Motor neuron (in vitro differentiated cells): ENCODE measurements at places on chromosomes 3 and 15.

DNA sequence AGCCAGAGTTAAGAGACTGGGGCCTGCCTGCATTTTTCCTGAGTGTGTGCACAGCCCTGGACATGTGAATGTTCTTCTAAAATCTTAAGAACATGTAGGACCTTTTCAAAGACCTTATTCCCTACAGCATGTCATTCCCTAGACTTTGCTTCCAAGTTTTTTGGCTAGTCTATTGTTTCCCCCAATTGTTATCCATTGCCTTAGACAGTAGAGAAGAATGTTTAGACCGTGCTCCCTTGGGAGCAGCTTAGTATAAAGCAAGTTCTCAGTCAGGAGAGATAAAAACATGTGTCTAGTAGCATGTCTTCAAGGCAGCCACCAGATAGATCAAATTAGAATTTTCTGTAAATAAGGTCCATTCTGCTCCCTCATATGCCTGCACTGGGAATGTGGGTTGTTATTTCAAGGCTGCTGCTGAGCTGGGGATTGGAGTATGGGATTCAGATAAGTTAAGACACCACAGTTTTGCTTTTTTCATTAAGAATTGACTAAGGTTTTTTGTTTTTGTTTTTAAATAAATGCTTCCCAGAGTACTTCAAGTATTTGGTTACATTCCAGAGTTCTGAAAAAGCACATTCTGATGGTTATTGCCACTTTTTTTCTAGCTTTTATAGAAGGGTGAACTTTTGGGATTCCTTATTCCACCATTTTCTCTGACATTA is 246.7 kb downstream of the RORA start:
- ATAC-seq, result no peak

DNA sequence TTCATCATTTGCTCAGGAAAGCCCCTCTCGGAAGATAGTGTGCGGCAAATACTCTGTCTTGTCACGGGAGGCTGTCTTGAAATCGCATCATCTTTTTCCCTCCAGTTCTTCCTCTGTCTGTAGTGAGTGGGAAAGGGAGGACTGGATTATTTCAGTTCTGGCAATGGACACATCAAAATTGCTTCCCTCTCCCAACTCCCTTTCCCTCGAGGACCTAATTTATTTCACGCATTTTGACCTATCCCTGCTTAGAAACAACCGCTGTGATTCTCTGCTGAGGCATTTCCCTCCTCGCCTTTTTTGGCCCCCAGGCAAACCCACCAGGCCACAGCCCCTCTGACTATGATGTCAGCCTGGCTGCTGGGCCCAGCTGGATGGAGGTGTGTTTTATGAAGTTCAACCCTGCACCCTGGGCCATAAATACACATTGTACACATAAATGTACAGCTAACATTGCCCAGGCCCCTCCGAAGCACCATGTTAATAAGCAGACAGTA is 138.7 kb upstream of the LRTM1 start:
- ATAC-seq, result peak; percentile 83

DNA sequence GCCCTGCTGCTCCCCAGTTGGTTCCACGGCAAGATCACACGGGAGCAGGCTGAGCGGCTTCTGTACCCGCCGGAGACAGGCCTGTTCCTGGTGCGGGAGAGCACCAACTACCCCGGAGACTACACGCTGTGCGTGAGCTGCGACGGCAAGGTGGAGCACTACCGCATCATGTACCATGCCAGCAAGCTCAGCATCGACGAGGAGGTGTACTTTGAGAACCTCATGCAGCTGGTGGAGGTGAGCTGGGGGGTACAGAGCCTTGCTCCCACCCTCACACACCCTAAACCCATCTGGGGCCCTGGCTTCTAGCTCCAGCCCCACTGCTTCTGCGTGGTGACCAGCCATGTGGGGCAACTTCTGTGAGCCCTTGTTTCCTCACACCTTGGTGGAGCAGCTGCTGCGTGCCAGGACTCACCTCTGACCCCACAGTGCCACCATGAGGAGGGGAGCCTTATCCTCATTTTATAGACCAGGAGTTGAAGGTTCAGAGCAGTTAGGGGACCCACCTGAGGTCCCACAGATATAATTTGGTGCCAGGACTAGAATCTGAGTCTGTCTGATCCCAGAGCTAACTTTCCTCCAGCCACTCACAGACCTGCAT is 13.3 kb upstream of the LMAN1L start:
- ATAC-seq, result no peak

- no peak for ATAC-seq
These were observed 320.2 kb downstream of the UNC13C start for GRCh38 chr15:54298396-54298795.

DNA sequence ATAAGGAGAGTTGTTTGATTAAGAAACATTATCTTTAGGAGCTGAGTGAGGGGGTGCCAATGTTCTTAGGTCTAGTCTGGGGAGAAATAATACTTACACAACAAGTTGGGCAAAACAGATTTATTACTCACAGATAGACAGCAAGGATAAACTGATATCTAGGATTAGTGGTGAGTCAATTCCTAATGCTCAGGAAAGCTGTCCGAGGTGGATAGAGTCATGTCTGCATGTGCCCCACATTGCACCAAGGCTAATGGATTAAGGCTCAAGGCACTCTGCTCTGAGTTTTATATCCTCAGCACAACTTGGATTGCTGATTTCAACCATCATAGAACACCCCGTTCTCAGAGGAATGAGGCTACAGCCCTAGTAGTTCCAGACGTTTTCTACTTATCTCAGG is 1042.3 kb downstream of the OTOL1 start:
- ATAC-seq, result no peak

GRCh38 chr3:152159328-152159727 is 109.4 kb upstream of the MBNL1 start:
- no peak for ATAC-seq

- ATAC-seq, result no peak
These were observed 407.4 kb downstream of the RSL24D1 start for GRCh38 chr15:54789376-54789775.

GRCh38 chr3:82807781-82808180 is 1046.3 kb upstream of the GBE1 start:
- no peak for ATAC-seq

DNA sequence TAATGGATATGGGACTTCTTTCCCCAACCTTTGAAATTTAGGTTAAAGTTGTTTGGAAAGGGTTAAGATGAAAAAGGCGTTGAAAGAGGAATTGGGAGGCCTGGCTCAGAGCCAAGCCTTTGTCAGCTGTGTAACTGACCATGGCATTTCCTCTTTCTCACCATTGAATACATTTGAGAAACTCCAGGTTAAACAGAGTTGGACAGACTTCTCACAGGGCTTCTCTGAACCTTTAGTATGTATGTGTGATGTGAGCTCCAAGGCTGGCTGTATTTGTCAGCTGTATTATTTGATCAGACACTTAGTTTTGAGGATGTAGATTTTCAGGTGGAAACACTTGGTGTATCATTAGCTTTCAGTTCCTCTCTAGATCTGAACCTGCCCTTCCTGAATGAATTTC is 136.4 kb upstream of the GOLGA6L4 start:
- no peak for ATAC-seq

DNA sequence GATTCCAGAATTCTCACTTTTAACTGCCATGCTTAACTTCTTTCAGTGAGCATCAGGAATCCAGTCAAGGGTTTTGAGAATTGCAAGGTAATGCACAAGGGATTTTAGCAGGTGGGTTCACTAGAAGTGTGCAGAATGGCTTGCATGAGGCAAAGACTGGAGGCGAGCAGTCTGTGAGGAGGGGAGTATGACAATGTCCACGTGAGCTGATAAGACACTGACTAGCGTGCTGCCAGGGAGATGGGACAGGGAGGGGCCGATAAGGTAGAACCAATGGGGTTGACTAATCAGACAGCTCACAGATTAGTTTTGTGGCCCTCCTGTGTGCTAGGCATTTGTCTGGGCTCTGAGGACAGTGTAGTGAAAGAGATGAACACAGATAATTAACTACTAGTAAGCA is 102.0 kb upstream of the DAZL start:
- no peak for ATAC-seq

- no peak for ATAC-seq
These were observed 29.9 kb downstream of the AP3S2 start for GRCh38 chr15:89863918-89864317.

GRCh38 chr3:102670986-102671385 is 236.2 kb downstream of the ZPLD1 start:
- ATAC-seq, result no peak

DNA sequence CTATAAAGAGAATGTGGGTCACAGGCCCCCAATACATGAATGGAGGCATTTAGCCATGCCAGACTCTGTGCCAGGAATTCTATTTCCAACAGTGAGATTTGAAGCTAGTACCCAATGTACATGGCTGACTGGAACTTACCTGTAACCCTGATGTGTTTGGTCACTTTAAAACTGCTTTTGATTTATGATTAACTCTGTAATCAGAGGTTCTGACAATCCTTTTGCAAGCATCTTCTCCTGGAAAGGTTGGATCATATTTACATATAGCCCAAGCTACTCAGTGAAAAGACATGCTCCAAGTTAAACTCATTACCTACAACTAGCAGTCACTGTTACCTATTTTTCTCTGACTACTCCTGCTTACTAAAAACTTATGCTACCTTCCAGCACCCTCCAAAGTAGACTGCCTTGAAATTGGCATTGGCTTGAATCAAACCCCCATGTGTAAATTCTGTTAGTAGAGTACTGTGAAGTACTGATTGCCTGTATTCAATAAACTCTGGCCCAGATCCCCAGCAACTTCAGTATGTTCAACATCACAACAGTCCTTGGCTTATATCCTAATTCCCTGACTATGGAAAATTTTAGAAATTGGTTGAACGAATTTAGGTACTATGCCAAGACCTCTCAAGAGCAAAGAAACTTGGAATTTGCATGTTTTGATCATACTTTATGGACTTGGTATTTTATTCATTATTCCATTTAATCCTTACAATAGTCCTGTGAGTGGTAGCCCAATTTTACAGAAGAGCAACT is 665.6 kb upstream of the NECTIN3 start:
- ATAC-seq, result no peak

DNA sequence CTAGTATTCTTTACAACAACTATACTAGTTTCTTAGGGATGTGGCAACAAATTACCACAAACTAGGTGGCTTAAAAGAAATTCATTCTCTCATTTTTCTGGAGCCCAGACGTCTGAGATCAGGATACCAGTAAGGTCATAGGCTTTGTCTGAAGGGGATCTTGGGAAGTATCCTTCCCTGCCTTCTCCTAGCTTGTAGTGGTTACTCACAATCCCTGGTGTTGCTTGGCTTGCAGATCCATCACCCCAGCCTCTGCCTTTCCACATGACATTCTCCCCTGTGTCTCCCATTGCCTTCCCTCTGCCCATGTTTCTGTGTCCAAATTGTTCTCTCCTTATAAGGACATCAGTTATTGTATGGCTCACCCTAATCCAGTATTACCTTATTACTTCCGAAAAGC is 24.3 kb upstream of the CLDN1 start:
- no peak for ATAC-seq

- ATAC-seq, result no peak
These were observed 230.4 kb downstream of the ADAMTS17 start for GRCh38 chr15:100111125-100112060.

GRCh38 chr3:181687190-181687589 is 24.5 kb upstream of the SOX2 start:
- ATAC-seq, result no peak

DNA sequence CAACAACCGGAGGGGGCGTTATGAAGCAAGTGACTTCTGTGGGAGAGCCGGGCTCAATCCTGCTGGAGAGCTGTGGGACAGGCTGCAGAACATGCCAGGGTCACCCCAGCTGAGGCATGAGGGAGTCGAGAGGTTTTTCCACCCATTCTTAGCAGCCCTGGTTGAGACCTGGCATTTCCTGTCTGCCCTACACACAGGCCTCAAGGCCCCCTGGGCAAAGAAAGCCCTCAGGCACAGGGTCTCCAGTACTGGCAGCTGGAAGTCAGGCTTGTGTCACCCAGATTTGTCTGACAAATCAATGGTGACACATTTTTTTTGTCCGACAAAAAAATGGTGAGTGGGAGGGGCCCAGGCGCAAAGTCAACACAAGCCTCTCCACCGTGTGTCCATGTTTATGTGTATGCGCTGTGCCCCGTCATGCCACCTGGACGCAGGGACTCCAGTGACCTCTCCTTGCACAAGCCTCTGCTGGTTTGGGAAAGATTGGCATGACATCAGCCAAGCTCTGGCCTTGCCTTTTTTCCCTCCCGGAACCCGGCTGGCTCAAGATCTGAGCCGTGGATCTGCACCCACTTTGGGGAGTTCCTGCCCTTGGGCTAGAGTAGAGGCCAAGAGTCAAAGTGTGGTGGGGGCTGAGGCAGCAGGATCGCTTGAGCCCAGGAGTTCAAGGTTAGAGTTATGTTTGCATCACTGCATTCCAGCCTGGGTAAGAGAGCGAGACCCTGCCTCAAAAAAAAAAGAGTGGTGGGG is 20.8 kb upstream of the ALAS1 start:
- no peak for ATAC-seq

DNA sequence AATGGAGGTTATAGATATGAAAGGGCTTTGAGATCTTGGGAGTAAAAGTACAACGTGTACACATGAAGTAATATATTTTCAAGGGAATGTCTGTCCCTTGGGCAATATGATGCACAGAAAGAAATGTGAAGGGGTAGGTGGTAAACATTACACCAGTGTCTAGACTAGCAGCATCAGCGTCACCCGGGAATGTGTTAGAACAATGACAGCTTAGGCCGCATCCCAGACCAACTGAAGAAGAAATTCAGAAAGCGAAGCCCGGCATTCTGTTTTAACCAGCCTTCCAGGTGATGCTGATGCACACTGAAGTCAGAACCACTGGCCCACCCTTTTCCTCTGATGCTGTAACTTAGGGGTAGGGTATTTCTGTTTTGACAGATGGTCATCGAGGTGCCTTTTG is 6.3 kb downstream of the INAFM2 start:
- no peak for ATAC-seq

DNA sequence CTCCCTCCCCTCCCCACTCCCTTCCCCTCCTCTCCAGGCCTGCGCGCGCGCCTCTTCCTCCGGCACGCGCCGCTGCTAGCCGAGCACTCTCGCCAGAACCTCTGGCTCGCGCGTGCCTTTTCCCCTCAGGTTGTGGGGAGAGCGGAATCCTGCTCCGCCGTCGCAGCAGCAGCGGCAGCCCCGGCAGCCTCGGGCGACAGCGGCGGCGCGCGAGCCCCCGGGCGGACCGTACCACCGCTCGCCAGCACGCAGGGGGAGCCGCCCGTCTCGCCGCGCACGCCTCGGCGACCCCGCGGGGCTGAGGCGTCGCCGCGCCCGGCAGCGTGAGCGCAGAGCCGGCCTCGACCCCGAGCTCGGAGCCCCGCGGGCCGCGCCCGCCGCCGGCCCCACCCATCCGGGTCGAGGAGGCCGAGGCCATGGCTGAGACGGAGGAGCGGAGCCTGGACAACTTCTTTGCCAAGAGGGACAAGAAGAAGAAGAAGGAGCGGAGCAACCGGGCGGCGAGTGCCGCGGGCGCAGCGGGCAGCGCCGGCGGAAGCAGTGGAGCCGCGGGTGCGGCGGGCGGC is at the start of gene CDV3:
Gene CDV3, plus strand, starts transcription at position 58 of the 566 bp plus-strand sequence. Its CDS starts 359 bp downstream, at position 417.
- ATAC-seq, result peak; percentile 44
